ENCODE measurements at places on chromosomes 5 and 9.
A peak's percentile ranks its signal among the peaks of the same experiment; 100 is the strongest.

GRCh38 chr5:103474677-103475076 lies 87.9 kb downstream of the NUDT12 start:
- no peak for DNase-seq

- DNase-seq: no peak
Observed at GRCh38 chr9:18488886-18489285, 14.9 kb downstream of the ADAMTSL1 start.

GRCh38 chr5:139979518-139979917 lies 63.6 kb downstream of the NRG2 start:
- DNase-seq: no peak

- no peak for DNase-seq
Observed at GRCh38 chr5:160419458-160420330, 813 bp upstream of the SLU7 start.

GRCh38 chr5:159240301-159240870 lies 22.7 kb upstream of the UBLCP1 start:
- no peak for DNase-seq

DNA sequence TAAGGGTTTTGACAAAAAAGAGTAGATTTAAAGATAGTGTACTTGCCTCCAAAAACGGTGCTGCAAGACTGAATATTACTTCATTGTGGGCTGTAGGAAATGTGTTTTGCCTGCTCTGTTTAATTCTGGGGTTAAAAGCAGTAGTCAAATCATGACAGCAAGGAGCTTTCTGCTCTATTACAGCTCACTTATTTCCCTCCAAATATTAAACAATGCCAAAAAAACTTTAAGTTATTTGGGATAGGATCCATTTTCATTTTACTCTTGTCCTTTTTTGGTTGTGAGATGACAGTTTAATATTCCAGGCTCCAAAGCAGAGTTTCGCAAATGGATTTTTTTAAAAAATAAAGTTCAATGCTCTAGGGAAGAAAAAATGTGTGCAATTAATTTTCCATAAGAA lies 340.4 kb upstream of the RGMB start:
- DNase-seq: no peak

DNA sequence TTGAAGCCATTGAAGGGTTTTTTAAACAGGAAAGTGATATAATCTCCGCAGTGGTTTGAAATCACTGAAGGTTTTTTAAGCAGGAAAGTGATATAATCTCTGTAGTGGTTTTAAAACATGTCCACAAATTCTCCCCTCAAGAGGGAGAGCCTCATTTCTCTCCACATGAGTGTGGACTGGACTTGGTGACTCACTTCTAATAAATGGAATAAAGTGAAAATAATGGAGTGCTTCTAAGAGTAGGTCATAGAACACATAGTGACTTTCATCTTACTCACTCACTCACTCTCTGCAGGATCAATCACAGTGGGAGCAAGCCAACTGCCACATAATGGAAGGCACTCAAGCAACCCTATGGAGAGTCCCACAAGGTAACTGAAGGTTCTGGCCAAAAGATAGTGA lies 12.0 kb downstream of the CTNNAL1 start:
- DNase-seq: peak; percentile 15

DNA sequence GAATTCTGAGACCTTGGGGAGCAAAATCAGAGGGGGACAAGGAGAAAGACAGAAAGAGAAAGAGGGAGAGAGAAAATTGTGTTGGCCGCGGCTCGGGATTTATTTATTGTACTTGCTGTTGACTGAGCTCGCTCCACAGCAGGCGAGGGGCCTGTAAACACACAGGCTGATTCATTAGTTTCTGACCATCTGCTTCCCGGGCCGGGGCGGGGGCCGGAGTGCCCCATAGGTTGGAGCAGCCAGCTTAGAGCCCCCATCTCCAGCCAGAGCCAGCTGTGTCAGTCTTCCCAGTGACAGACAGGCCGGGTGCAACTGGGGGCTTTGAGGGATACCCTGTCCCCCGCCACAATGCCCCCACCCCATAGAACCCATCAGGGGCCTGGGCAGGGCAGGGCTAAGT lies 30.9 kb downstream of the NTNG2 start:
- no peak for DNase-seq

- peak; percentile 92 for DNase-seq
Observed at GRCh38 chr5:158074992-158075769, 216.2 kb upstream of the CLINT1 start.

GRCh38 chr9:101477736-101478135 lies 42.2 kb upstream of the ALDOB start:
- no peak for DNase-seq

DNA sequence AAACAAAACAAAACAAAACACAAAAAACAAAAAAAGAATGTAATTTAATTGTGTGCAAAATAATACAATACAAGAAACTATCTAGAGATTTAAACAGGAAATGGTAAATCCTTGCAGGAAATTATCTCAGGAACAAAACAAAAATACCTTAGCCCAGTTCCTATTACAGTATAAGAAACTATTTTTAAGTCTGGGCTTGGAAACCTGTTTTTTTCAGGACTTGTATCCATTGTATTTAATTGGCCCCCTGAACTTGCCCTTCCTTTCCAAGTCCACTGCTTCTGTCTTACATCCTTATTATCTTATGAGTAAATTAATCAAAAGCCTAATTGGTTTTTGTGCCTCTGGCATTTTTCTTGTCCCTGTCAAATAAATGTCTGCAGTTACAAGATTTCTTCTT lies 48.5 kb downstream of the ST8SIA4 start:
- DNase-seq: no peak

- no peak for DNase-seq
Observed at GRCh38 chr5:159112436-159112835, 12.7 kb upstream of the EBF1 start.

DNA sequence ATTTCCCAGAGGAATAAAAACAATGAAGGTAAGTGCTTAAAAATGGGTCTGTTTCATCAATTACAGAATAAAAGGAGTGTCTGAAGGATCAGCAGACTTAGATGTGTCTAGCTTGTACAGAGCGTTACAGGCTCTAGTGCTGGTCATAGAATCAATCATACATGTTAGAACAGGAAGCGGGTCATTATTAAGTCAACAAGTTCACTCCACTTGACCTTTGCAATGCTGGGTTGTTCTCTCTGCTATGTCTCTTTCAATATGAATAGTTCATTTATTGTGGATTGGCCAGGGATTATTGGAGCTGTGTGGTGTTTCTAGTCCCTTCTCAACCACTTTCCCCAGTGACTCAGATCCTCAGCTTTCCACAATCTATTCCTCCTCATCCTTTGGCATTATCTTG lies 20.7 kb upstream of the EGFLAM start:
- no peak for DNase-seq

DNA sequence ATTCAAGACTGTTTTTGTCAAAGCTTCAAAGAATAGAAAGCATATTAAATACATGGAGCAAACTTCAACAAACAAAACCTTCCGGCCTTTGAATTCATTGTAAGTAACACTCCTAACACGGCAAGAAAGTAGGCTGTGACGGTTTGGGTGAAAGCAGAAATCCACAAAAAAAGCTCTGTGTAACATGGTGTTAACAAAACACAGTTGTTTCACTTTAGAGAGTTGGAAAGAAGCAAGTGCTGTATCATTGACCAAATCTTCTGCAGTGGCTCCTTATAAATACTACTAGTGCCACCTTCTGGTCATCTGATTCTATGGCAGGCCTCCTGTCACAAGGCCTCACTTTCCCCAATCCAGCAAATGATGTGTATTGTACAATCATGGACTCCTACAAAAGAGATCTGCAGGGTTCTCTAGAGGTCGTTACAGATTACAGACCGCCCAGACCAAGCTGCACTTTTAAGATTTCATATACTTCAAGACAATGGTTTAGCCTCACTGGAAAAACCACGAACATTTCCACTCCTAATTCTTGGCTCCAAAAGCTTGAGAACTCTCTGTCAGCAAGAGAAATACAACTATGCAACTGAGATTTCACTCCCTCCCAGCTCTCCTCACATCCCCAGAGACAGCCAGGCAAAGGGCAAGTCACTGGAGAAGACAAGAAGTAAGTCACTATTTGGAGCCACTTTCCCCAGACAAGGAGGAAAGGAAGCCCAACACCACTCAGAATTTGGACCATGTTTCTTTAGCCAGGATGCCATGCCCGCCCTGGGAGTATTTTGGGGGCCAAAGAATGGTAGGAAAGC lies 196.2 kb downstream of the DTWD2 start:
- peak; percentile 87 for DNase-seq

DNA sequence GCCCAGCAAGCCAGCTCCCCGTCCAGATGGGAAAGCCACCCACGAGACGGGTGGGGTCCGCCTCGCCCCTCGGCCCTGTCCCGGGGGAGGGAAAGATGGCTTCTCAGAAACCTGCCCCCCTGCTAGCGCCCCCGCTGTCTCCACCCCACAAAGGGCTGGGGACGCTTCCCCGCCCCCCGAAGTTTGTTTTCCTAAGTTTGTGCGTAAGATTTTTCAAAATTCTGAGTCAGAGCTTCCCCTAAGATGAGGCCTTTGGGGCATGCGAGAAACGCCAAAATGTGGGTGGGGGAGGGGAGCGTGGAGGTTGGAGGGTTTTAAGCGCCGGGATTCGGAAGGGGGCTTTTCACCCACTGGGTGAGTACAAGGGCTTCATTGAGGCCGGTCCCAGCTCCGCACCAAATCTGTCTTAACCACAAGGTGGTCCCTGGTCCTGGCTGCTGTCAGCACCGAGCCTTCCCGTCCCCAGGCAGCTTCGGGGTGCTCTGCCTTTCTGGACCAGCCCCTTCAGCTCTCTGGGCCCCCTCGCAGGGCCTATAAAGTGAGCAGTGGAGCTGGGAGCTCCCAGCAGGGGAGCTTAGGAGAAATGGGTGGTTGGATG lies 32.3 kb downstream of the PRRX2 start:
- DNase-seq: peak; percentile 74

- peak; percentile 71 for DNase-seq
Observed at GRCh38 chr5:150672237-150672883, 11.3 kb downstream of the MYOZ3 start.

- no peak for DNase-seq
Observed at GRCh38 chr5:79886456-79886855, 104.6 kb downstream of the MTX3 start.

DNA sequence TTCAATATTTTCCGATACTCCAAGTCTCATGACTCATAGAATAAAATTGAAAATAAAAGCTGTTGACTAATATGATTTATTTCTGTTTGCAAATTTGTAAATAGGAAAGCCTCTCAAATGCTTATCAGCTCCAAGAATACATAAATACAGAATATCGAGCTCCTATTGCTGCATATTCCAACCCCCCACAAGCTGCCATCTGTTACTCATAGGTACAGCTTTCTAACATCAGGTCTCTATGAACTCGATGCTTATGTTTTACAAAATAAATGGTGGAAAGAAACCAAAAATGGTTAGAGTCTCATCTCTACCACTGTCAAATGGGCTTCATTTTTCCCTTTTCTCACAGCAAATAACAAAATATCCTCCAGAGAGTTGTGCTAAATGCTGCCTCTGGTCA lies 631.6 kb upstream of the CDH18 start:
- DNase-seq: no peak

DNA sequence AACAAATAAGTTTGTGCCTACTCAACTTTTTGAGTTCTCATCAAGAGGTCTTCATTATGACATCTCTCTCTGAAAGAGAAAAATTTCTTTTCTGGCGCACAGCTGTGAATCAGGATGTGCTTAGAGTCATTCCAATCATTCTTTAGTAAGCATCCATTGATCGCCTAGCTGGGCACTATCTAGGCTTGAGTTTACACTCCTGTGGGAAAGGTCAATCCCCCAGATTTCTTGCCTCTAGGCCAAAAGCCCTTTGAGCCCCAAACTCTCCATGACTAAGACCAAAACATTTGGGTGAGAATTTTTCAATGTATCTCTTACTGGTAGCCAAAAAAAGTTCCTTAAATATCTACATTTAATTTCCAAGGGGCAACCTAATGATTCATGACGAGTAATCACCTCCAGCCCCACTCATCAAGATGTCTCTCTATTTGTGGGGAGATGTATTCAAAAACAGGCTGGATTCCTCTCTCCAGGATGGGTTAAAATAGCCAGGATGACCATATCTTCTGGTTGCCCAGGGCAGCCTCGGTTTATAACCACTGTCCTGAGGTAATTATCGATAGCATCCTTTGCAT lies 101.7 kb downstream of the GNA14 start:
- no peak for DNase-seq

GRCh38 chr9:79570448-79571308 lies 1.1 kb upstream of the TLE4 start:
- peak; percentile 98 for DNase-seq

DNA sequence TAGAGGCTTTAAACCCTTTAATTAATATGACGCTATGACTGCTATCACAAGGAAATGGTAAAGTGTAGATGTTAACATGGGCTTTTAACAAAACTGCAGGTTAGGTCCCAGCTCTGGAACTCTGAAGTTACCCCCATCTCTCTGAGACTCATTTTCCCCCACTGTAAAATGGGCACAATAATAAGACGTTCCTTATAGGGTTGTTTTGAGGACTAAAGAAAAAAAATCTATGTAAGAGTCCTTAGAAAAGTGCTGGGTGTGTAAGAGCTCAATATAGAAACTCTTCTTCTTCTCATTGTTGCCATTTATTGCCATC lies 45.8 kb upstream of the STK32A start:
- no peak for DNase-seq

DNA sequence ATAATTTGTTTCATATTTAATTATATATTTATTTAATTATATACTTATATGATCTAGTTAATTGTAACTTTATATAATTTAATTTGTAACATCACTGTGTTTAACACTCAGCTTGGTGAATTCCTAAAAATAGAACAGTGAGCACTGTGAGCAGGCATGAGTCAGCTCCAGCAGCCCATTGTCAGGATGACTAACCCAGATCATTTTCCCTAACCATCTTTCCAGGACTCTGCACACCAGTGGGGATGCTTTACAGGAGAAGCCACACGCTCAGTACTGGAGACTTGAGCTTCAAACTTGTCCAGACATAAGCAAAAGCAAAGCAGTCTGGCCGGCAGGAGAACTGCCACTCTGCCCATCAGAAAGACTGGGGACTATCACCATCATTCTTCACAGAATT lies 446.2 kb upstream of the TRPC7 start:
- no peak for DNase-seq

DNA sequence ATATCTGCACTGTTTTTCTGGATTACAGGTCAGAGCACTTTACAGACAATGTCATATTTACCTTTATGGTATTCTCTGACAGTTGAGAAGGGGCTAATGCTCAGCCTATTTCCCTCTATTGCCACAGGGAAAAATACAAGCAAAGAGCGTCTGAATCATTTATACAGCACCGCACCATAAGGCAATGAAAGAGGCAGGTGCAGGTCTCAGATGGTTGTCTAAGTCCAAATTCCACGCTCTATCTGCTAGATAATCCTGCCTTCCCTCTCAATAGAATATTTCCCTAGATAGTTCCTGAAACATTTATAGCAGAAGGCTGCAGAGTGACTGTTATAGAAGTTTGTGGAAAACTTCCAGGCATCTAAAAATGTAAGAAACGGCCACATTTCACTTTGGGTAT lies 446.1 kb upstream of the CDH6 start:
- DNase-seq: no peak

GRCh38 chr5:172849606-172850453 lies 15.8 kb downstream of the ERGIC1 start:
- no peak for DNase-seq

GRCh38 chr5:52837591-52838001 lies 49.9 kb downstream of the ITGA1 start:
- no peak for DNase-seq

GRCh38 chr5:170603109-170603508 lies 99.3 kb downstream of the KCNIP1 start:
- no peak for DNase-seq

- no peak for DNase-seq
Observed at GRCh38 chr9:94082553-94082952, 1.7 kb upstream of the PTPDC1 start.

GRCh38 chr9:27542508-27542907 lies 12.9 kb upstream of the MOB3B start:
- no peak for DNase-seq

GRCh38 chr9:107630156-107630555 lies 140.6 kb upstream of the KLF4 start:
- DNase-seq: no peak

Data from eye (tissue), 1 donor.